Transverse colon (tissue), 4 donors: ENCODE measurements at places on chromosomes 16 and 17. TPM values are rescaled to one million over a fixed set of nuclear protein-coding genes. Genes with fewer than 3 reads are reported as not detected.
A peak's percentile ranks its signal among the peaks of the same experiment; 100 is the strongest.

Gene NPIPB2
- 8.7 TPM for total RNA-seq

Gene C17orf67
- not detected for total RNA-seq

Gene ABCA10
- 4.6 TPM for total RNA-seq

Gene ADAM11
- 2.0 TPM for total RNA-seq

GRCh38 chr17:51353296-51353695 is 93.0 kb downstream of the UTP18 start:
- DNase-seq: no peak

DNA sequence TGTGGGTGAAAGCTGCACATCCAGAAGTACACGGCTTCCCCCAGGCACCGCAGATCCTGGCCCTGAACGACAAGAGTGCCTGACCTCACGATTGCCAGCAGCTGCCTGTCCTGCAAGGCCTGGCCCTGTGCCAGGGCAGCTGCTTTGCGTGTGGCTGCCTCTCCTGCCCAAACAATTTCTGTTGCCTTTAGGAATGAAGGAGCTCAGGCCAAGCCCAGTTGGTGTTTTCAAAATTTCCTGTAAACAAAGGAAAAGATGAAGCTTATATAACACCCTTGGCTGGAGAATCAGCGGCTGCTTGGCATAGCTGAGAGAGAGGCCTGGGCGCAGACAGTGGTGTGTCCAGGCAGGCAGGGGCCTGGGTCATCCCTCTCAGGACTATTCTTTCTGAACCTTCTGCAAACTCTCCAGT is 11.7 kb upstream of the SLC47A2 start:
- peak; percentile 80 for DNase-seq

DNA sequence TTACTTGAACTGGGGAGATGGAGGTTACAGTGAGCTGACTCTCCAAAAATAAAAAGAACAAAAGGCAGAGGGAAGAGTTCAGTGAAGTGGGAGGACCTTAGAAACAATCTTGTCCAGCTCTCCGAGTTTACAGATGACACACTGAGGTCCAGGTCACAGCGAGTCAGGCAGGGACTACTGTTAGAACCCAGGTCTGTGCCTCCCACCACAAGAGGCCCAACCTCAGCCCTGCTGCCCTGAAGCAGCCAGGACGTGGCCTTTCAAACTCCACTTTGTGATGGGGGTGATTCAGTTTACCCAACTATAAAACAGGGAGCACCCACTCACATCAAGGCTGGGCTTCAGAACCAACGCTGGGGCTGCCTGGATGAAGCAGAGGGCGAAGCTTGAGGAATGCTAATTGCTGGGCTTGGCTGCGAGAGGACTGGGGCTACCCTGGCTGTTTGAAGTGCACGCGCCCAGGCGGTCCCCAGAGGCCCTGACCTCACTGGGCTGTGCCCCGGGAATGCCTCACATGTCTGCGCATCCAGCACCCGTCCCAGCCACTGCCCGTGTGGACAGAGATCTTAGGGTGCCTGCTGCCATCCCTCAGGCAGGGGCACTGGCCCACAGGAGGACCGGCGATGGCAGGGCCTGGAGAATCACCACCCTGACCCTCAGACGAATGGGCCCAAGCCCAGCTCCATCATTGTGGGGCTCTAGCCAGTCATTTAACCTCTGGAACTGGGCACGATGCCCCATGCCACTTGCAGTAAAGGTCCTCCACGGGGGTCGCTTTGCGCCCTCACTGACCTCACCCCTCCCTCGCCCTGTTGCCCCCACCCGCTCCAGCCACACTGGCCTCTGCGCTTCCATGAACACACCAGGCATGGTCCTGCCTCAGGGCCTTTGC is 11.4 kb downstream of the SLC5A10 start:
- peak; percentile 52 for DNase-seq

DNA sequence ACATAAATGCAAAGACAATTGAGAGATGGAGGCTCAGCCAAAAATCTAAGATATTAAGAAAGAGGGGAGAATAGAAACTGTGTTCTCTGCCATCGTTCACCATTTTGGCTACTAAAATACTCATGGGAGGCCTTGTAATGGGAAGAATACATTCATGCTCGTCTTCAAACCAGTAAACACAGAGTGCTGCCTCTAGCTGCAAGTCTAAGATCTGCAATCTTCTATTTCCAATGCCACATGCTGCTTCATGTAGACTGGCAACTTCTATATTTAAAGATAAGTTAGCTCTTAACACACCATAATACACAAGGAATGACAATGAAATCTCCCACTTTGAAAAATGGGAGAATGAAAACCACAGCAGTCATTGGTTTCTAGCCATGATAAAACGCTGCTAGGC is 387.3 kb downstream of the HS3ST3B1 start:
- no peak for DNase-seq

GRCh38 chr17:608511-609231 is 106.0 kb downstream of the VPS53 start:
- no peak for DNase-seq

- DNase-seq: peak; percentile 45
Measured at GRCh38 chr17:73595479-73595878, 48.8 kb downstream of the SDK2 start.

DNA sequence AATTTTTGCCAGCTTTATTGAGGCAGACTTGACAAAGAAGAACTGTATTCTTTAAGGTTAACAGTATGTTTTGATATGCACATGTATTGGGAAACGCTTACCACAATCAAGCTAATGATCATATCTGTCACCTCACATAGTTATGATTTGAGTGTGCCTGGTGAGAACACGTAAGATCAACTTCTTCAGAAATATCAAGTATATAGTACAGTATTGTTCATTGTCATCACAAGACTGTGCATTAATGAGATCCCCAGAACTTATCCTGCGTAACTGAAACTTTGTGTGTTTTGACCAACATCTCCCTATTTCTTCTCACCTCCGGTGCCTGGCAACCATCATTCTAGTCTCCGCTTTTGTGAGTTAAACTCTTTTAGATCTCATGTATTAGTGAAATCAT is 756.4 kb upstream of the EEF2KMT start:
- no peak for DNase-seq

DNA sequence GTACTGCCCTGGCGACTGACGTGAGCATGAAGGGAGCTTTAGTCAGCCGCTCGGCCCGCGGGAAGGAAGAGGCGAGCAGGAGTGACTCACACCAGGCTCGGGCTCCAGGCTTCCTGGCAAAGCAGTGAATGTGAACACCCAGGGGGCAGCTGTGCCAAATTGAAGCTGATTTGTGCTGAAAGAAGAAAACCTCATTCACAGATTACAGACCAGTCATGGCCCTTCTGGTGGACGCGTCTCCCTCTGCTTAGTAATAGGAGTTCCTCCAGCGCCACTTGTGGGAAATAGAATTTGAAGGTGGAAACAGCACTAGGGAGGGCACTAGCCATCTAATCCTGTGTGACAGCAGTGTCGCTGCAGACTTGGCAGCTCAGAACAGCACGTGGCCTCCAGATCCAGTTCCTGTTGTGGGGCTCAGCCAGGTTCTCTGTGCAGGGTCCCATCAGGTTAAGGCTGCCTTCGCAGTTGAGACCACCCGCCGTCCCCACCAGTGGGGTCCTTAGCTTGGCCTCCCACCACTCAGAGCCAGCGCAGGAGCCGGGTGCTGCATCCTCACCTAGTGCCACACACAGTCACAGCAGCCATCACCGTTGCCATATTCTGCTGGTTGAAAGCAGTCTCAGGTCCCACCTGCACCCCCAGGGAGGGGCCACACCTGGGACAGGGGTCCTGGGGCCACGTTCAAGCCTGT is 164.5 kb upstream of the CHMP6 start:
- no peak for DNase-seq

- DNase-seq: no peak
Measured at GRCh38 chr17:57391076-57391825, 134.9 kb downstream of the MSI2 start.
